ENCODE measurements at places on chromosomes 6 and 20. TPM values are rescaled to one million over a fixed set of nuclear protein-coding genes. Genes with fewer than 3 reads are reported as not detected.
A peak's percentile ranks its signal among the peaks of the same experiment; 100 is the strongest.

- DNase-seq, result no peak
- no peaks in the 10 kb centered on the region for H3K27me3 ChIP-seq
- no peaks in the 10 kb centered on the region for H3K36me3 ChIP-seq
- H3K27ac ChIP-seq, result no peak overlapping the region
Observed at GRCh38 chr6:36999751-37000125, 5.7 kb upstream of the FGD2 start.

GRCh38 chr6:100382031-100382430 lies 82.7 kb downstream of the SIM1 start:
- no peak overlapping the region for H3K27ac ChIP-seq
- H3K36me3 ChIP-seq, result no peaks in the 10 kb centered on the region
- no peaks in the 10 kb centered on the region for H3K4me1 ChIP-seq

GRCh38 chr20:11000416-11000815 lies 326.6 kb upstream of the JAG1 start:
- DNase-seq, result no peak
- H3K27me3 ChIP-seq, result peaks cover 3% of the 10 kb centered on the region
- H3K4me3 ChIP-seq, result no peak overlapping the region
- H3K4me1 ChIP-seq, result no peaks in the 10 kb centered on the region
- H3K27ac ChIP-seq, result no peak overlapping the region

DNA sequence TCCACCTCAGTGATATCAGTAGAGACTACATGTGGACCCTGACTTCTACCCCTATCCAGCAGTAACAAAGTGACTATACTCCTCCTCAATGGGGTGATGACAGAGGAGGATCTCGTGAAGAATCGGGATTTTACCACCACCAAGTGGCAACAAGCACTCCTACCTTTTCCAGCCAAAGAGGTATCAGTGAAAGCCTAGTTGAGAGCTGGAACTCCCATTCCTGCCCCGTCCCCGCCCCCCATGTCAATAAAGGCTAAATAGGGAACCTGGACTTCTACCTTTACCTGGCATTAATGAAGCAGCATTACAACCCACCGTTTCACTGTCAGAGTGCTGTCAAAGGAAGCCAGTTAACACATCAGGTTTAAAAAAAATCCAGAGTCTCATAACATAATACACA lies 45.3 kb downstream of the RNF24 start:
- peaks cover 15% of the 10 kb centered on the region for H3K36me3 ChIP-seq
- H3K4me3 ChIP-seq, result no peak overlapping the region
- no peak overlapping the region for H3K27ac ChIP-seq
- H3K27me3 ChIP-seq, result no peaks in the 10 kb centered on the region

GRCh38 chr6:219641-220198 lies 72.6 kb upstream of the DUSP22 start:
- H3K4me3 ChIP-seq, result no peak overlapping the region
- H3K27ac ChIP-seq, result peak overlapping the region; percentile 2
- peaks cover 3% of the 10 kb centered on the region for H3K27me3 ChIP-seq
- peaks cover 56% of the 10 kb centered on the region for H3K4me1 ChIP-seq
- DNase-seq, result no peak
- no peaks in the 10 kb centered on the region for H3K36me3 ChIP-seq

- H3K4me1 ChIP-seq, result no peaks in the 10 kb centered on the region
- H3K36me3 ChIP-seq, result no peaks in the 10 kb centered on the region
- DNase-seq, result no peak
- no peak overlapping the region for H3K27ac ChIP-seq
- H3K27me3 ChIP-seq, result peaks cover 38% of the 10 kb centered on the region
Observed at GRCh38 chr20:568673-569415, 25.3 kb upstream of the CSNK2A1 start.

DNA sequence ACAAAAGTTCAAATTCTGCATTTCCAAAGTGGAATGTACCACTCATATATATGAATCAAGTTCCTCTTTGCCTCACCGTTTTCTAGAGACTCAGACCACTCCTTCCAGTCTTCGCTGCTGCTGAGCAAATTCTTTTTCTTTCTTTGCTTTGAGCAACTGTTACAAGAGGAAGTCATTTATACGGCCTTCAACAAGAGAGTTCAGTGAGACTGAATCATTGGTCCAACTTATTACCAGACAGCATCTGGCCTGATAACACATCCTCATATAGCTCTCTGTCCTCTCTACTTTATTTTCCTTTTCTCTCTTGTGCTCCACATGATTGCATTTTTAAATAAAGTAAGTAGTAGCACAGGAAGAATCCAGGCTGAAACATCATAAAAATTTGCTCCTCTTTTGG lies 652.7 kb downstream of the PHF3 start:
- DNase-seq, result no peak
- no peak overlapping the region for H3K27ac ChIP-seq
- no peaks in the 10 kb centered on the region for H3K36me3 ChIP-seq
- H3K4me1 ChIP-seq, result no peaks in the 10 kb centered on the region
- no peak overlapping the region for H3K4me3 ChIP-seq

DNA sequence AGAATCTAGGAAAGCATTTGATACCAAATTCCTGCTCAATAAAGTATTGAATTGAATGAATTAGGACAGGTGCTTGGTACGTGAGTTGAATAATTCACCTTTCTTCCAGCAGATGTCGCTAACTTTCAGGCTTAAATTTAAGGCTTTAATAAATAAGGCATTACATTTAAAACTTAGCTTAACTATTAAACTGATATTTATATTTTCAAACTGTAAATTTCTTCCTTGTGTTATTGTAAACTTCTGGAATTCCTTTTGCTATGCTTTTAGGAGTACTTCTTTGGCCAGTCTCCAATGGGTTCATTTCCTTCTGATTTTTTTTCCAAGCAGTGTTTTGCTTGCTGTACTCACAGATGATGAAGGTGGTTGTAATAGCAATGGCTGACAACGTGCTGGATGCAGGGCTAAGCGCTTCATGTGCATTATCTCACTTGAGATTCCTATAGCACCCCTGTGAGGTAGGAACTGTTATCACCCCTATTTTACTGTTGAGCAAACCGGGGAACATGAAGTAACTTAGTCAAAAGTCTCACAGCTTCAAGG lies 71.3 kb upstream of the SLC2A12 start:
- H3K36me3 ChIP-seq, result no peaks in the 10 kb centered on the region
- H3K4me1 ChIP-seq, result no peaks in the 10 kb centered on the region
- no peak overlapping the region for H3K4me3 ChIP-seq
- no peak for DNase-seq
- H3K27me3 ChIP-seq, result peaks cover 5% of the 10 kb centered on the region

DNA sequence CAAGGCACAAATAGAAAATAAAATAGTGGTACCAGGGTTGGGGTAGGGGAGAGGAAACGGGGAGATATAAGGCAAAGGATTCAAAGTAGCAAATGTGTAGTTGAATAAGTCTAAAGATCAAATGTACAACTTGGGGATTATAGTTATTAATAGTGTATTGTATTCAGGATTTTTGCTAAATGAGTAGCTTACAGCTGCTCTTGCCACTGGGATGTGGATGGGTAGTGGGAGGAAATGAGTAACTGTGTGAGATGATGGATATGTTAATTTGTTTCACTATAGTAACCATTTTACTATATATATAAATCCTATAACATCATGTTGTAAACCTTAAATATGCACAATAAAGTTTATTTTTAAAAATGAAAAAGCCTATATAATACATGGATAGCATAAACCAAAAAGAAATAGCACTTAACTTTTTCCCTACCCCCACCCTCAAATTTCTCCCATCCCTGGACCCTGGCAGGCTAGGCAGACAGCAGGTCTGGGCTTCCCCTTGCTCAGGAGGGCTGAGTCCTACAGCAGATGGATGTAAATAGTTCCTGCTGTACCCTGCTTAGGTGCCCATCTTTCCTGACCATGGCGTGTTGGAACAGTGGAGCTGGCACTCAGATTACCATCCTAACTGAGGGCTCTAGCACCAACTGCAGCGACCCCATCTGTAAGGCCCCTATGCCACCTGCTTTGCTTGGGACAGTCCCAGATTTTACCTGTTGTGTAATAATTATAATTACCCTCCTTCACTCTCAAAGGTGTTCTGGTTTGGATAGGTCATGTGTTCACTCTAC lies 28.6 kb upstream of the PBOV1 start:
- no peak for DNase-seq
- H3K36me3 ChIP-seq, result no peaks in the 10 kb centered on the region
- no peak overlapping the region for H3K27ac ChIP-seq
- H3K4me1 ChIP-seq, result no peaks in the 10 kb centered on the region
- no peak overlapping the region for H3K4me3 ChIP-seq
- peaks cover 20% of the 10 kb centered on the region for H3K27me3 ChIP-seq

DNA sequence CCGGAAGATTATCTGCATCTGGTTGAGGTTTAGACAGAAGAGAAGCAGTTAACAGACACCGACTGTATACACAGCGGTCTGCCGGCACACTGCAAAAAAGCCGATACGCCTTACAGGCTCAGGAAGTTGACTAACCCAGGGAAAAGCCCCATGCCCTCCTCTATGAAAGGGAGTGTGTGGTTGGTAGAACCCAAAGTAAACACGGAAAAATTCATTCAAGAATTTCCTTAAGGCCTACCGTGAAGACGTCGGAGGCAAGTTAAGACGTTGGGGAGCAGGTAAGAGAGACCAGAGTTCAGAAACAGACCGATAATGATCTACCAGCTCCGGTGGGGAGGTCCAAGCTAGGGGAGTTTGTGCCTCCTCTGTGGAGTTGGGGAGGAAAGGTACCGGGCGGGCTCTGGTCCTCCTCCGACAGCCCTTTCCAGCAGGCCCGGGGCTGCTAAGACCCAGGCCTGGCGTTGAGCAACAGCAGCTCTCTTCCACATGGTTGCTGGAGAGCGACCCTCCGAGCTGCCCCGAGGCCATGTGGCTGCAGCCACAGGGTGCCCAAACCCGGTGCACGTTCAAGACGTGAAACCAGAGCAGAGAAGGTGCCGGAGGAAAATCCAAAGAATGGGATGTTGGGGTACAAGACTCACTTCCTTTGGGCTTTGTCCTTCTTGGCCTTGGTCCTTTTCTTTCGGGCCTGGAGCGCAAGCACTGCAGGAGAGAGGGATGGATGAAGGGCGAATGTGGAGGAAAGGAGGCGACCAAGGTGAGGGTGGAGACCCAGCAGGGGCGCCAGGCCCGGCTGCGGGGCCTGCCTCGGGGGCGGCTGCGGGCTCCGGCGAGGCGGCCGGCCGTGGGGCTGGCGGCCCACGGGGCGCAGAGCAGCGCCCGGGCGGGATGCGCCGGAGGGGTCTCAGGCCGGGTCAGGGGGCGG lies 809 bp downstream of the SRPK1 start:
- H3K36me3 ChIP-seq, result peaks cover 34% of the 10 kb centered on the region
- H3K4me3 ChIP-seq, result peak overlapping the region; percentile 97
- peak; percentile 41 for DNase-seq
- peak overlapping the region; percentile 98 for H3K27ac ChIP-seq
- peaks cover 37% of the 10 kb centered on the region for H3K4me1 ChIP-seq
- peaks cover 3% of the 10 kb centered on the region for H3K27me3 ChIP-seq

DNA sequence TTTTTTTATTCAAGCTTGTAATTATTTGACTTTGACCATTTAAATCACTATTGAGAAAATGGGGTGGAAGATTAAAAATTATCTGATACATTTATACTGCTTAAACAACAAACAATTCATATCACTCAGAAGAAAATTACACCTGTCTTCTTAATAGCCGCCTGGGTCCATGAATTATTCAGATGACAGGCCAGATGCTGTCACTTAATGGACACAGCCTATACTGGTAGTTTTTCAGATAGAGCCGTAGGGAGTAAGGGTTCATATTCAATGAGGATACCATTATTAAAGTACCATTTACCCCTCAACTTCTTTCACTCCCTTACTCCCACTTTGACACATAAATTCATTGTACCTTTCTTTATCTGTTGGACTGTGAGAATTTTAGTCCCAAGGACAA lies 1193.4 kb upstream of the MAP3K7 start:
- no peak overlapping the region for H3K4me3 ChIP-seq
- H3K27ac ChIP-seq, result no peak overlapping the region
- no peak for DNase-seq
- H3K36me3 ChIP-seq, result no peaks in the 10 kb centered on the region

- H3K36me3 ChIP-seq, result peaks cover 58% of the 10 kb centered on the region
- H3K27me3 ChIP-seq, result no peaks in the 10 kb centered on the region
- H3K4me3 ChIP-seq, result no peak overlapping the region
- peaks cover 30% of the 10 kb centered on the region for H3K4me1 ChIP-seq
- DNase-seq, result no peak
Observed at GRCh38 chr6:11313207-11313606, 80.7 kb upstream of the NEDD9 start.

DNA sequence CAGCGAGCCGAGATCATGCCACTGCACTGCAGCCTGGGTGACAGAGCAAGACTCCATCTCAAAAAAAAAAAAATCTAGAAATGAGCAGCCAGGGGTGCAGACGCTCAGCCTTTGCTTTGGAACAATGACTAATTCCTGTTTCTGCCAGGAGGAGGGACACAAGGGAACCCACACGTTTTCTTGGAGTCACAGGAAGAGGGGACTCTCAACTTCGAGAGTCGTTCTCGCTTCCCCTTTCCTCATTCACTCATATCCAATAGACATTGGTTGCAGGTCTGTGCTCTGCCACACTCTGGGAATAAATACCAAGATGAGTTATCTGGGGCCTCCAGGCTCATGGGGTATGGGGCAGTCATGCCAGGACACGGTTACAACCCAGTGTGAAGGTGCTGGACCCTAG lies 91.5 kb upstream of the RREB1 start:
- no peak overlapping the region for H3K4me3 ChIP-seq
- no peak for DNase-seq
- no peak overlapping the region for H3K27ac ChIP-seq
- no peaks in the 10 kb centered on the region for H3K36me3 ChIP-seq
- H3K27me3 ChIP-seq, result no peaks in the 10 kb centered on the region

DNA sequence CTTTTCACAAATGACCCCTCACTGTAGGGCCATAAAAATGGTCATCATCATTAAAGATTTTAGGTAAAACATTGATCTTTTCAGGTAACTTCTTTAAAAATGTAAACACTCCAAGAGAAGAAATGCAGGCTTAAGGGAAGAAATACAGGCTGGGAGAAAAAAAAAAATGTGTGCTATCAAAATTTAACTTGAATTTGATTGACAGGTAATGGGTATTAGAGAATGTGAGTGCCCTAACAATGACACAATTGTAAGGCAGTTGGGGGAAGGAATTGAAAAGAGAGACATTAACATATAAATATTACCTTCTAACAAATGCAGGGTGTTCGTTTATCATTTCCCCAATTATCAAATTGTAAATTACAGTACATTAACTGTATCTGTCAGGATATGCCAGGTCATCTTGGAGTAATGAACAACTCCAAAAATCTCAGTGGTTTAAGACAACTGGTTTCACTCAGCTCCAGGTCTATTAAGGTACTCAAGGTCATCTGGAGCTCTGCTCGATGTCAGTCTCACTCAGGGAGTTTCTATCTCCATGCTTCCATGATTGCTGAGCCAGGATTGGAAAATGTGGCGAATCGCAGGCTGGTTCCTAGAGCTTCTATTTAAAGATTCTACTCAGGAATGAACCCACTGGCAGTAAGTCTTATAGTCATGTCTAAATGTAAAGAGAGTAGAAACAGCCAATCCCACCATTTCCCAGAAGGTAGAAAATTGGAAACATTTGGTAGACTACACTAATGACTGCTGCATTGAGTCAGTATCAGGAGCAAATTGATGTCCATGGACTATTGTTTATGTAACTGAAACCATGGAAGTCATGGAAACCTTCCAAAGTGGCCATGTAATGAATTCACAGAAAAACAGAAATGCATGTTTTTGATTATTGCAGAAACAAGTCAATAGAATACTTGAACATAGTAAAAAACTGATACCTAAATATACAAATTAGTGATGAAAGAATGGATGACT lies 55.6 kb downstream of the FRK start:
- DNase-seq, result no peak
- H3K4me1 ChIP-seq, result peaks cover 5% of the 10 kb centered on the region
- H3K27me3 ChIP-seq, result no peaks in the 10 kb centered on the region
- H3K27ac ChIP-seq, result no peak overlapping the region

The ARMC2 gene
- total RNA-seq, result 3.5 TPM

The KCNG1 gene
- 1.2 TPM for total RNA-seq

The SLC26A8 gene
- not detected for total RNA-seq

The TREML1 gene
- total RNA-seq, result not detected

The RSPH4A gene
- total RNA-seq, result 0.23 TPM

The MTFR2 gene
- total RNA-seq, result 30.0 TPM

The DYNLT2 gene
- total RNA-seq, result 2.0 TPM

The LY6G5C gene
- 2.4 TPM for total RNA-seq

The MYLK2 gene
- total RNA-seq, result 0.21 TPM

The CTCFL gene
- total RNA-seq, result not detected

Data from activated naive CD8-positive, alpha-beta T cell treated with anti-CD3 and anti-CD28 coated beads for 36 hours (primary cell).